ENCODE measurements at places on chromosomes 16 and 17.

GRCh38 chr17:56902348-56902747, 11.5 kb downstream of the TRIM25 start:
- no peak overlapping the region for H3K4me3 ChIP-seq
- no peak overlapping the region for H3K27ac ChIP-seq

DNA sequence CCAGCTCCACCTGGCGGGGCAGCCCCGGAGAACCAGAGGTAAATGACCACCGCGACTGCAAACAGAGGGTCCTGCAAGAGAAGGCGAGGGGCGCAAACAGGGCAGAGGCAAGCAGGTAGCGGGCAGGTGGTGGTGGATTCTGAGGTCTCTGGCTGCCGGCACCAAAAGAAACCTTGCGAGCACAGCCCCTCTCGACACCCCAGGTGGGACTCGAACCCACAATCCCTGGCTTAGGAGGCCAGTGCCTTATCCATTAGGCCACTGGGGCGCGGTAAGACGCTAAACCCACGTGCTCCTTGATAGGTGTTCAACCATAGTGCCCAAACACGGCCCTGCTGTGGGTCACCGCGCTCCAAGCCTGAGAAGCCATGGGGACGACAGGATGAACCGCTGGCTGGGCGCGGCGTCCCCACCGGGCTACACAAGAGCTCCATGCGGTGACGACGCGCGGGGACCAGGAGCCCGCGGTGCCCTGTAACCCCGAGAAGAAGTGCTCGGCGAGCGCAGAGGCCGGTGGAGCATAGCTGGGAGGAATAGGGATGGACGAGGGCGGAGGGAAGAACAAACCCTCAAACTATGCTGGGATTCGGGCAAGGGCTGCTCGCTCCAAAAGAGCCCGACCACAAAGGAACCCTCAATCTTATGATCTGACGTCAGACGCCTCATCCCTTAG, 12.4 kb downstream of the ATP5PD start:
- H3K4me3 ChIP-seq = peak overlapping the region; percentile 93
- H3K27me3 ChIP-seq = no peaks in the 10 kb centered on the region
- peak; percentile 89 for DNase-seq
- H3K27ac ChIP-seq = peak overlapping the region; percentile 85
- H3K36me3 ChIP-seq = peaks cover 12% of the 10 kb centered on the region
- H3K4me1 ChIP-seq = peaks cover 36% of the 10 kb centered on the region

DNA sequence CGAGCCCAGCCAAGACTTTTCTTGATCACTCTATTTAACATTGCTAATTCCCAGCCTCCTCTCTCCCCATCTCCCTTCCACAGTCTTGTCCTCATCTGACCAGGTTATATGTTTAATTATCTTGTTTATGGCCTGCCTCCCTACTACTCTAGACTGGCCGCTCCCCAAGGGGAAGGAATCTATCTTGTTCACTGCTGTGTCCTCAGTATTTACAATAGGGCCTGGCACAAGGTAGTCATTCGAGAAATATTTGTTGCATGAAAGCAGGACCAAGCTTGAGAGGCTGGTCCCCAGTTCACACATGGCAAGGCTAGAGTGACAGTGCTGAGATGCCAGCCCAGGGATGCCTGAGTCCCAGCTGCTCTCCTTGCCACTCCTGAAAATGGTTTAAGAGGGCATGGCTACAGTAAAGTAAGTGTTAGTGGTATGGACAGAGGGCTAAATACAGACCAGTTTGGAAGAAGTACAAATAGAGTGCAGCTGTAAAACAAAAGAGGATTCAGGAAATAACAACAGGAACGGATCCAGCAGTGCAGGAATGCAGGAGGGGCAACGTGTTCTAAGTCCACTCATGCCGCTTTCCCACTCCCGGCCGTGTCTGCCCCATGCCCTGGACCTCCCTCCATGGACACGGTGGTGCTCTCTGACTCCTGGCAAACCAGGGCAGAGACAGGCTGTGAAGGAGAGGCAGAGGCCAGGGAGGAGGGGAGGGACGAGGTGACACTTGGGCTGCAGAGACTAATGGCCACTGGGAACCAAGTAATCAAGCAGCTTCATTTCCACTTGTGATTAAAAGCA, 65.6 kb downstream of the TOM1L2 start:
- no peaks in the 10 kb centered on the region for H3K27me3 ChIP-seq
- no peak overlapping the region for H3K27ac ChIP-seq
- H3K4me3 ChIP-seq = no peak overlapping the region
- DNase-seq = no peak
- H3K36me3 ChIP-seq = no peaks in the 10 kb centered on the region
- no peaks in the 10 kb centered on the region for H3K4me1 ChIP-seq

- no peak overlapping the region for H3K4me3 ChIP-seq
- no peak overlapping the region for H3K27ac ChIP-seq
- no peaks in the 10 kb centered on the region for H3K36me3 ChIP-seq
- no peak for DNase-seq
- H3K4me1 ChIP-seq = peaks cover 4% of the 10 kb centered on the region
These were observed 78.0 kb downstream of the GNAO1 start for GRCh38 chr16:56269281-56269680.

DNA sequence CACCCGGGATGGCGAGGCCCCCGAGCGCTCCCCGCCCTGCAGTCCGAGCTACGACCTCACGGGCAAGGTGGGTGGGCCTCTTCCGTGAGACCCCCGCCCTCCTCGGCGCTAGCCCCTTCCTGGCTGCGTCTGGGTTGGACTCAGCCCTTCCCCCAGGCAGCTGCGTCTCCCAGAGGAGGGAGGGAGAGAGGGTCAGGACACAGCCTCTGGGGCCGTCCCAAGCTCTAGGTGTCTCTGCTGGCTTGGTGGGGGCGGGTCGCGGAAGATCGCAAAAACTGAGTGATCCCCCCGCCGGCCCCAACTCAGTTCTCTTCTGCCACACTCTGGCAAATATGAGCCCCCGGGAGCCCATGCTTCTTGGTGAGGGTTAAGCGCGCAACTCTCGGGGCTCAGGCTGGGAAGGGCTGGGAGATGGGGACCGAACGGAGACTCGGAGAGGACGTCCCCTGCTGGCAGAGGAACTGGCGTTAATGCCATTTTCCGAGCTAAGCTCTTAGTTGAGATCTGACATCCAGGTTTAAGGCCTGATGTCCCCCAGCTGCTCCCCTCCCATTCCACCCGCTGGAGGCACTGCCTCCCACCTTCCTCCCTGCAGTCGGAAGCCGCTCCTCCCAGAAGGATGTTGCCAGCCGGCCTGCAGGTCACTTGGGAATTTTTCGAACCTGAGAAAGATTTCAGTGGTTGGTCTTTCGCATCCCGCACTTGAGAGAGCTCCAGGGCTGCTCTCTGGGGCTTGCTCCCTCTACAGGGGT, 419 bp downstream of the RAB37 start:
- H3K4me3 ChIP-seq = peak overlapping the region; percentile 67
- H3K27me3 ChIP-seq = no peaks in the 10 kb centered on the region
- no peaks in the 10 kb centered on the region for H3K36me3 ChIP-seq
- peak; percentile 86 for DNase-seq
- H3K27ac ChIP-seq = peak overlapping the region; percentile 89

DNA sequence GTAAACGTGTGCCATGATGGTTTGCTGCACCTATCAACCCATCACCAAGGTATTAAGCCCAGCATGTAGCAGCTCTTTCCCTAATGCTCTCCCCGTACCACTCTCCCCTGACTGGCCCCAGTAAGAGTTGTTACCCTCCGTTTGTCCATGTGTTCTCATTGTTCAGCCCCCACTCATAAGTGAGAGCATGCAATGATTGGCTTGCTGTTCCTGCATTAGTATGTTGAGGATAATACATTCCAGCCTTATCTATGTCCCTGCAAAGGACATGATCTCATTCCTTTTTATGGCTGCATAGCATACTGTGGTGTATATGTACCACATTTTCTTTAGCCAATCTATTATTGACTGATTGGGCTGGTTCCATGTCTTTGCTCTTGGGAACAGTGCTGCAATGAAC, 1294.9 kb upstream of the CDH8 start:
- no peaks in the 10 kb centered on the region for H3K36me3 ChIP-seq
- no peaks in the 10 kb centered on the region for H3K27me3 ChIP-seq
- no peak overlapping the region for H3K27ac ChIP-seq

DNA sequence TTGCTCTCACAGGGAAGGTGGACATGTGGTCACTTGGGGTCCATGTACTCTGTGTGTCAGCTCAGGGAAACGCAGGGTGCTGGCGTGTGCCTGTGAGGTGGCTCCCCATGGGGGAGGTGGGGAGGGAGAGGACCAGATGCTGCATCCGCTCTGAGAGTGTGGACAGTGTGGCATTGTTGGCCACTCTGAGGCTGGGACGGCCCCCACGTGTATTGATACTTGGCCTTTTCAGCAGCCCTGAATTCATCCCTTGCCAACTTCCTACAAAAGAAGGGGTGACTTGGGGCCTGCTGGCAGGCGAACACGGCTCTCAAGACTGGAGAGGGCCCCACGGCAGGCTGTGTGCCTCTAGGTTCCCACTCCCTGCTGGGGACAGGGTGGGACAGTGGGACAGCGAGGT, 120.1 kb downstream of the RAB11FIP4 start:
- no peaks in the 10 kb centered on the region for H3K36me3 ChIP-seq
- H3K4me1 ChIP-seq = peaks cover 32% of the 10 kb centered on the region
- no peak for DNase-seq
- no peak overlapping the region for H3K4me3 ChIP-seq

GRCh38 chr16:20875355-20875650, 24.9 kb downstream of the DCUN1D3 start:
- no peak overlapping the region for H3K27ac ChIP-seq
- H3K36me3 ChIP-seq = no peaks in the 10 kb centered on the region
- no peak for DNase-seq
- peaks cover 9% of the 10 kb centered on the region for H3K4me1 ChIP-seq

DNA sequence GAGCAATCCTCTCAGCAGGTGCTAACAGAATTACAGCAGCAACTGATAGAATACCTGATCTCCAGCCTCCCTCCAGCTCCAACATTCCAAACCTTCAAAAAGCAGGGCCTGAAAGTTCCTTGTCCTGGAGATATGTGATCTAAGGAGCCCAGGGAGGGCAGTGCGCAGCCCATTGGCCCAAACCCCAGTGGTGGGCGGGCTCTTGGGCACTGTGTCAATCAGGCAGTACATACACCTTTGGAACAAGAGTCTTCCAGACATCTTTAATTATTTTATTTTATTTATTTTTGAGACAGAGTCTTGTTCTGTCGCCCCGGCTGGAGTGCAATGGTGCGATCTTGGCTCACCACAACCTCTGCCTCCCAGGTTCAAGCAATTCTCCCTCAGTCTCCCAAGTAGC, 24.2 kb downstream of the SLC12A3 start:
- H3K27ac ChIP-seq = no peak overlapping the region
- no peak for DNase-seq
- no peaks in the 10 kb centered on the region for H3K4me1 ChIP-seq
- H3K4me3 ChIP-seq = no peak overlapping the region

DNA sequence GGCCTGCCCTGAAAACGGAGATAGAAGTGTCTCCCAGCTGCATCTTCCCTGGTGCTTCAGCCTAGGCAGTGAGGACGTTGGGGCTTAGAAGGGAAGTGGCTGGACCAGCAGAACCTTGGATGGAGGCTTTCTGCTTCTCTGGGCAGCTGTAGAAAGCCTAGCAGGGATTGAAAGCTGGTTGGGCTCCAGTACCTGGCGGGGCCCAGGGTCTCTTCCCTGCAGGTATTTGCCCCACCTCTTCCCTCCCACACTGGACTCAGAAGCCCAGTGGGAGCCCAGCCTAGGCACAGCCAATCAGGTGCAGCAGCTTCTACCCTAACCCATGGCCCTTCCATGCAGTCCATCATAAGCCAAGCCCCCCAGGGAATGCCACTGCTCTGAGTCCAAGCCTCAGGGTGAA, 190.3 kb upstream of the IRX6 start:
- H3K27ac ChIP-seq = no peak overlapping the region
- no peaks in the 10 kb centered on the region for H3K4me1 ChIP-seq
- no peak for DNase-seq

GRCh38 chr17:7191571-7192270, 12.6 kb upstream of the ASGR1 start:
- no peaks in the 10 kb centered on the region for H3K27me3 ChIP-seq
- peaks cover 28% of the 10 kb centered on the region for H3K36me3 ChIP-seq
- H3K4me1 ChIP-seq = no peaks in the 10 kb centered on the region
- DNase-seq = no peak
- no peak overlapping the region for H3K4me3 ChIP-seq

DNA sequence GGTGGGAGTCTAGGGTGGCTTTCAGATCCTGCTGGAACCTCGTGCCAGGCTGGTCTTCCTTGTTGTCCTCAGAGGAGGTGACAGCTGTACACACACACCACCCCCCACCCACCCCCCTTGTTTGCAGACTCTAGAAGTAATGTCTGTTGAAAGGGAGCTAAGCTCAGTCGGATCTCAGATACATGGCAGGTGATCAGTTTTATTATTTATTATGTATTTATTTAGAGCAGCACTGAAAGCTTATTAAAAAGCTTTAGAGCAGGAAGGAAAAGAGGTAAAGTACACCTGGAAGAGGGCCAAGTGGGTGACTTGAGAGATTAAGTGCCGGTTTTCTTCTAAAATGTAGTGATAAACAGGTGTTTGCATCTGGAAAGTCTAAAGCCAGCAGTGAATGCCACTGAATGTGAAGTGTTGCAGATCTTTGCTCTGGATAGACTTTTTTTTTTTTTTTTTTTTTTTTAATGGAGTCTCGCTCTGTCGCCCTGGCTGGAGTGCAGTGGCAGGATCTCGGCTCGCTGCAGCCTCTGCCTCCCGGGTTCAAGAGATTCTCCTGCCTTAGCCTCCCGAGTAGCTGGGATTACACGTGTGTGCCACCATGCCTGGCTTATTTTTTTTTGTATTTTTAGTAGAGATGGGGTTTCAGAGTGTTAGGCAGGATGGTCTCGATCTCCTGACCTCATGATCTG, 40.2 kb downstream of the FOXK2 start:
- peaks cover 3% of the 10 kb centered on the region for H3K36me3 ChIP-seq
- H3K4me1 ChIP-seq = peaks cover 7% of the 10 kb centered on the region
- no peaks in the 10 kb centered on the region for H3K27me3 ChIP-seq
- no peak for DNase-seq
- H3K27ac ChIP-seq = no peak overlapping the region
- no peak overlapping the region for H3K4me3 ChIP-seq

GRCh38 chr17:65064452-65065019, 8.0 kb upstream of the GNA13 start:
- H3K4me1 ChIP-seq = no peaks in the 10 kb centered on the region
- DNase-seq = no peak
- H3K27ac ChIP-seq = no peak overlapping the region
- H3K27me3 ChIP-seq = no peaks in the 10 kb centered on the region
- H3K4me3 ChIP-seq = no peak overlapping the region
